Thymus (tissue), 14 donors: ENCODE measurements at places on chromosomes 12 and 14. TPM values are rescaled to one million over a fixed set of nuclear protein-coding genes. Genes with fewer than 3 reads are reported as not detected.

PPFIA2 gene
- 0.23 TPM for polyA plus RNA-seq

C2CD5 gene
- polyA plus RNA-seq, result 45.7 TPM

CLEC2A gene
- polyA plus RNA-seq, result 0.11 TPM

EPYC gene
- 0.25 TPM for polyA plus RNA-seq

TAS2R30 gene
- polyA plus RNA-seq, result 0.14 TPM

NUBPL gene
- 7.4 TPM for polyA plus RNA-seq

DDX24 gene
- 103 TPM for polyA plus RNA-seq

CBLN3 gene
- 9.5 TPM for polyA plus RNA-seq

AACS gene
- 17.0 TPM for polyA plus RNA-seq

ITPK1 gene
- polyA plus RNA-seq, result 20.9 TPM

SLC4A8 gene
- 1.2 TPM for polyA plus RNA-seq

MGST1 gene
- 76.9 TPM for polyA plus RNA-seq

LRRK2 gene
- 10.4 TPM for polyA plus RNA-seq

CCDC38 gene
- polyA plus RNA-seq, result 0.07 TPM

MYH7 gene
- 0.46 TPM for polyA plus RNA-seq

MGP gene
- 149 TPM for polyA plus RNA-seq

KRT6C gene
- polyA plus RNA-seq, result 23.5 TPM

PALS1 gene
- polyA plus RNA-seq, result 7.2 TPM

AKAP3 gene
- 1.1 TPM for polyA plus RNA-seq

PNMA1 gene
- 31.2 TPM for polyA plus RNA-seq

C12orf50 gene
- polyA plus RNA-seq, result 0.18 TPM

CCDC184 gene
- polyA plus RNA-seq, result 0.21 TPM

SYNDIG1L gene
- polyA plus RNA-seq, result 0.11 TPM

KRT3 gene
- polyA plus RNA-seq, result 1.0 TPM

NKX2-8 gene
- 0.32 TPM for polyA plus RNA-seq

PKP2 gene
- 13.7 TPM for polyA plus RNA-seq

CLEC14A gene
- 15.4 TPM for polyA plus RNA-seq

KRT6B gene
- polyA plus RNA-seq, result 30.7 TPM

NGB gene
- polyA plus RNA-seq, result 0.41 TPM

PACS2 gene
- 64.6 TPM for polyA plus RNA-seq

CLEC1B gene
- polyA plus RNA-seq, result 0.48 TPM

TBX5 gene
- polyA plus RNA-seq, result 0.02 TPM

MBIP gene
- polyA plus RNA-seq, result 33.3 TPM

ANKS1B gene
- 3.5 TPM for polyA plus RNA-seq

PZP gene
- 0.21 TPM for polyA plus RNA-seq
